Ovary (tissue), 10 donors: ENCODE measurements at places on chromosomes 2 and 18.

GRCh38 chr18:58893388-58894099, 28.9 kb downstream of the ZNF532 start:
- no peaks in the 10 kb centered on the region for H3K27me3 ChIP-seq
- peaks cover 11% of the 10 kb centered on the region for H3K4me1 ChIP-seq
- H3K27ac ChIP-seq, result no peak overlapping the region
- no peaks in the 10 kb centered on the region for H3K36me3 ChIP-seq
- DNase-seq, result no peak

DNA sequence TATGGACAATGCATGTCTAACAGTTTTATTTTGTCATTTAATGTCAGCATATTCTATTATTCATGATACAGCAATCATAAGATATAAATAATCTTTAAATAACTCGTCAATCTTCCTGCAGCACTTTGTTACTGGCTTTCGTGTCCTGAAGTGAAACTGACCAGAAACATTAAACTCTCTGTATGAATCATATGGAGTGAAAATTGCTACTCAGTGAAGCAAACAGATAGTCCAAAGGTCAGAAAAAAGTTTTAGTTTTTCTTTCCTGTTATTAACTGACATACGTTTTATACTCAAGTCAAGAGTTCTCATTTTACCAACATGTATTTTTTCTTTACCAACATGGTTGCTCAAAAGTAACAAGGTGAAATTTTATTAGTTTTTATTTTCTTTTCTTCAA, 106.8 kb upstream of the GALNT5 start:
- no peak overlapping the region for H3K27ac ChIP-seq
- no peaks in the 10 kb centered on the region for H3K4me1 ChIP-seq
- H3K4me3 ChIP-seq, result no peak overlapping the region
- H3K36me3 ChIP-seq, result no peaks in the 10 kb centered on the region
- DNase-seq, result no peak

DNA sequence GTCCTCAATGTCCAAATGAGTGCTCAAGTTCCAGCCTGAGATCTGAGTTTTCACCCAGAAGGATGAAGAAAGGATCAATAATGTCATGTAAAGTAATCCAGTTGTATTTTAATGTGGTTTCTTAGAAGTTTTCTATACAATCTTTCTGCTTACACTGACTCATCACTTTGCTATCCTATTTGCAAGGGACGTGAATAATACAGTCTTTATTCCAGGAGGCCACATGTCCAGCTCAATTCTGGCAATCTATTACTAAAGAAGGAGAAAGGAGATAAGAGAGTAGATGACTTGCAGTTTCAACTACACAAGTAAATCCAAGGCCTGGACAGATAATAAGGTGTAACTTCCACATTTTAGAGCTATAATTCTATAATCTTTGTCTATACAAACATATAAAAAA, 601.1 kb upstream of the SETBP1 start:
- no peaks in the 10 kb centered on the region for H3K36me3 ChIP-seq
- no peak overlapping the region for H3K27ac ChIP-seq
- H3K4me3 ChIP-seq, result no peak overlapping the region
- DNase-seq, result no peak

DNA sequence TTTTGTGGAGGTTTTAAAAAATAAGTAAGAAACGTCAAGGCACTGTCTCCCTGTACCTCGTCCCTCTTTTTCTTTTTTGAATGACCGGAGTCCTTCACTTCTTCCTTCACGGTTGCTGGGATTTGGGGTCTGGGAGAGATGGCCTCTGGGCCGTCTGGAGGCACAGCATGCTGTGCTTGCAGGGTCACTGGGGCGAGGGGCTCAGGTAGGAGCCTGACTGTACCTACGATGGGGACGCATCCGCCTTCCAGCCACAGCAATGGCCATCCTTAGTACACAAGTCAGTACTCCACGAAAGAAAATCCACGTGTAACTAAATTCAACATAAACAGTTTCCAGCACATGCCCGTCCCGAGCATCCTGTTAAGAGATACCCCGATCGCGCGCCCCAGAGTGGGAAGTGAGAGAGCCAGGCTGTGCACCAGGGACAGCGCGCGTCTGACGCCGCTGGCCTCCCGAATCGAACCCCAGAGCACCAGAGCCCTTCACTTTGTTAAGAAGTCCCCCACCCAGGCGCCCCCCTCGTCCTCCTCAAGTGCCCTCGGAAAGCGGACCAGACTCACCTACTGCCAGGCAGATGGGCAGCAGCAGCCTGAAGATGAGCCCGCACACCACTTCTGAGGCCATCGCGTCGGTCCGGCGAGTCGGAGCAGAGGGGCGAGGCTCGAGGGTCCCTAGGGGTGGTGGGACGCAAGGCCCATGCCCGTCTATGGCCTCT, 1.2 kb downstream of the PIEZO2 start:
- no peak overlapping the region for H3K27ac ChIP-seq
- H3K27me3 ChIP-seq, result no peaks in the 10 kb centered on the region
- no peaks in the 10 kb centered on the region for H3K36me3 ChIP-seq
- H3K4me1 ChIP-seq, result peaks cover 4% of the 10 kb centered on the region
- peak overlapping the region; percentile 14 for H3K4me3 ChIP-seq
